ENCODE measurements at places on chromosomes 1 and 21.

DNA sequence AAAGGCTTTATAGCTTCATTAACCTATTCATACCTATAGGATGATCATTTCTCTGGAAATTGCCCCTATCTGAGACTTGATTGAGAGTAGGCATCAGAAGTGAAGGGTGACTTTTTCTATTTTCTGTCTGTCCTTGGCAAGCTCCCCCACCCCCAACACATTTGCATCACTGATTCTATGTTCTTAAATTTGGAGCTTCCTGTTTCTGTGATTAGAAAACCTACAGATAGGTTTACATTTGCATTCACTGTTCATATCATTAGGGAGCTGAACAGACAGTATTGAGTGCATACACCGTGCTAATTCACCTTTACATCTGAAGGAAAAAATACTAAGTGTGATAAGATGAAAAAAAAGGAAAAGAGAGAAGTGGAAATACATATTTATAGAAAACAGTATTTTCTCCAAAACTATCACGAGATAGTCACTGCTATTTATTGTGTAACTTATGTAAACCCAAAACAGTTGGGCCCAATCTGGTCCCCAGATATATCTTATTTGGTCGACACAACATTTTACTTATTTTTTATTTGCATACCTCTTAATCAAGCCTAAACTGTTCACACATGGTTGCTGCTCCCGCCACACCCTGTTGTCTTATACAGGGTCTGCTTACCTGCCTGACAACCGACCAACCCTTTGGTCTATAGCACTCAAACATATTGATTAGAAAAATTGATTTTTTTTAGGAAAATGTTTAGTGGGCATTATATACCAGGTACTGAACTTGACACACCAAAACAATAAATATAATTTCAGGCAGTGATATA, 218.8 kb downstream of the NTNG1 start:
- DNase-seq, result no peak

- no peak for DNase-seq
Measured at GRCh38 chr1:154962156-154962749, 671 bp upstream of the PYGO2 start.

- DNase-seq, result no peak
Measured at GRCh38 chr21:35236090-35236489, 187.0 kb upstream of the RUNX1 start.

GRCh38 chr1:217953922-217954321, 322.8 kb downstream of the SPATA17 start:
- DNase-seq, result no peak

- DNase-seq, result no peak
Measured at GRCh38 chr1:27006683-27007082, 6.0 kb downstream of the TENT5B start.

DNA sequence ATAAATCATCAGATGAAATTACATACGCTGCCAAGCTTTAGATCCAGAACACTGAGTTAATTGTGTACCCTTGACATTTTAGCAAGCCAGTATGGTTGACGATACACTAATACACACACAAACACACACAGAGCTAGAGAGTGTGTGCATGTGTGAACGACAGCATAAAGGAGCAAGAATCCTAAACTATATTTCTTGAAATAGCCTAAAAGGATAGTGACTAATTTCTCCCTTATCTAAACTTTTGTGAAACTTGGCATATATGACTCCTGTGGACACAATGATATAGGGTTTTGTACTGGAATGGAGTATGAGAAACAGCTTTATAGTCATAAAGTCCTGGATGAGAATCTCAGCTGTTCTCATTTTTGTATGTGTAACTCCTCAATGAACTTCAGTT, 65.1 kb upstream of the DMRTA2 start:
- no peak for DNase-seq
